ENCODE measurements at places on chromosomes 12 and 14.
A peak's percentile ranks its signal among the peaks of the same experiment; 100 is the strongest.

DNA sequence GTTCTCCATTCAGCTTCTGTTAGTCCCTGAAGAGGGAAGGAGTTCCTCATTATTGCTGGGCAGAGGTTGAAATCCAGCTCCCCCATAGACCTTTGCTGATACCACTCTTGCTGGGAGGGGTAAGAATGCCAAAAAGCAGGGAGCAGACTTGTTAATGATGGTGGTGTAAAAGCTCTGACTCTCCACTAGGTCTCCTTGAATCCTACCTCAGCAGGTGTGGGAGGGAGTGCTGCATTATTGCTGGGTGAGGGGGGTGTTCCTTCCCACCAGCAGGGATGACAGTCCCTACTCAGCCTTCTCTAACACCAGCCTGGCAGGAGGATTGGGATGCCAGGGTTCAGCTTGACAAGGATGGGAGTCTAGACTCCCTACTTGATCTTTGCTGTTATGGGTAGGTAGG lies 185.8 kb upstream of the NOS1 start:
- DNase-seq = no peak

GRCh38 chr14:38405851-38406635 lies 150.2 kb upstream of the CLEC14A start:
- DNase-seq = no peak

- DNase-seq = no peak
Observed at GRCh38 chr12:2410496-2410895, 357.7 kb downstream of the CACNA1C start.

DNA sequence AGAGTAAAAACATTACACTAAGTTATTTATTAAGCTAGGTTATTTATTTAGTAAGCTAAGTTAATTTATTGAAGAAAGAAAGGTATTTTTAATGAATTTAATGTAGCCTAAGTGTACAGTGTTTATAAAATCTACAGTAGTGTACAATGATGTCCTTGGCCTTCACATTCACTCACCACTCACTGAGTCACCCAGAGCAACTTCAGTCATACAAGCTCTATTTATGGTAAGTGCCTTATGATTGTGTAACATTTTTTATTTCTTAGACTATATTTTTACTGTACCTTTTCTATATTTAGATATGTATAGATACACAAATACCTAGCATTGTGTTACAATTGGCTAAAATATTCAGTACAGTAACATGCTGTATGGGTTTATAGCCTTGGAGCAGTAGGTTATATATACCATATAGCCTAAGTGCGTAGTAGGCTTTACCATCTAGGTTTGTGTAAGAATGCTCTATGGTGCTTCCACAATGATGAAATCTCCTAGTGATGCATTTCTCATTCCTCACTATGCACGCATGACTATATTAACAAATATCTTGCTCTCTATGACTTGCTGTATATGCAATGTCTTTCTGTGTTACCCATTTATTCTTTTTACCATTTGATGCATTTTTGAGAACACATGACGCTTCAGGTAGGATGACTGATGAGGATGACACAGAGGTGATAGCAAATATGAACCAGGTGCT lies 309.6 kb upstream of the ATXN7L3B start:
- DNase-seq = no peak

GRCh38 chr12:107631715-107632114 lies 53.9 kb upstream of the PWP1 start:
- DNase-seq = no peak

- DNase-seq = no peak
Observed at GRCh38 chr12:1102791-1103450, 111.9 kb downstream of the ERC1 start.

DNA sequence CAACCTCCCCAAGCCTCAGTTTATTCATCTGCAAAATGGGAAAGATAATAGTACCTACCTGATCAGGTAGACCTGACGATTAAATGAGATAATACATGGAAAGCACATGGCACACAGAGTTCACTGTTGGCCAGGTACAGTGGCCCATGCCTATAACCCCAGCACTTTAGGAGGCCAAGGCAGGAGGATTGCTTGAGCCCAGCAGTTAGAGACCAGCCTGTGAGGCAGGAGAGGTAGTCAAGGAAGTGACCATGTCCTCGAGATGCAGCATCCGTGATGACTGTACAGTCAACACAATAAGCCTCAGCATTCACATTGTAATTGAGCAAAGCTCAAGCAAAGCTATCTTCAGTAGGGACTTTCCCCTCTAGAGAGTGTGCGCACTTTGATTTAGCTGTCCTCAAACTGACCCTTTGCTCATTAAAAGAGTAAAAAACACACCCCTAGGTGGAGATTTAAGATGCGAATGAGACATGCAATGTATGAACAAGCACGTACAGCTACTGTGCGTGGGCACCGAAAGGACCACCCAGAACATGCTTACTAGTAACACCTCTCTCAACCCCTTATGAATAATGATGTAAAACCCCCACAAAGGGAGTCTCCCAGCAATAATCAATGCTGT lies 9.9 kb downstream of the ISCU start:
- DNase-seq = no peak

DNA sequence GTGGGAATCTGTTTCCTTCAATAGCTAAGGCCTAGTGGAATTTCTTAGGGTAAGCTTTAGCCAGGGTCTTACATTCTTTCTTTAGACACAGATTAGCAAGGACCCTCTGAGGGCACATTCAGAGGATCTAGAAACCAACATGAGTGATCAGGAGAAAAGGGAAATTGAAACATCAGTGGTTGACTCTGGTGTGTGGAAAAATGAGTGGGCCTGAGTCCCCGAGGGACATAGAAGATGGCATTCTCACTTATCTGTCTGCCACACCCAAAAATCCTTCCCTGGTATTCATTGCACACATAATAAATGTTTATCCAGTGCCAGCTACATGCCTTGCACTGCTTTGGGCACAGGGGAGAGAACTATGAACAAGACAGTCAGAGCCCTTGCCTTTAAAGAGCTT lies 82.9 kb downstream of the SSPN start:
- no peak for DNase-seq

- DNase-seq = peak; percentile 67
Observed at GRCh38 chr12:120687578-120688289, 785 bp downstream of the MLEC start.

GRCh38 chr12:4030929-4031702 lies 157.9 kb upstream of the PARP11 start:
- DNase-seq = peak; percentile 62

DNA sequence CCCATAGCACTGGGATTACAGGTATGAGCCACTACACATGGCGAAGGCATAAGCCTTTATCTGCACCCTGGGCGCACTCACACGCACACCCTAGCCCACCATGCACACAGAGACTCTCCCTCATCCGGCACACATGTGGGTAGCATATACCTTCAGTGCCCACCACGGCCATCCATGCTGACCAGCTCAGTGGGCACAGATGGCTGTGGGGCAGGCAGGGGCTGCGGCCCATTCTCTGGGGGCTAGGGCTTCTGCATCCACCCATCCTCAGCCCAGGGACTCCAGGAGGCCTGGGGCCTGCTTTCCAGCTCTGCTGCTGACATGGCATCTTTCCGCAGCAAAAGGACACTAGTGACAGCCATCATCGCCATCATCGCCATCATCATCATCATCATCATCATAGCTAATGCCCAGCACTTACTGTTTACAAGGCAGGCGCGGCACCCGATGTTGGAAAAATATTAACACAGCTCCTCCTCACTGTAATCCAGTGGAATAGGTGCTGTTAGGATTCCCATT lies 111.2 kb downstream of the NCOR2 start:
- DNase-seq = no peak

DNA sequence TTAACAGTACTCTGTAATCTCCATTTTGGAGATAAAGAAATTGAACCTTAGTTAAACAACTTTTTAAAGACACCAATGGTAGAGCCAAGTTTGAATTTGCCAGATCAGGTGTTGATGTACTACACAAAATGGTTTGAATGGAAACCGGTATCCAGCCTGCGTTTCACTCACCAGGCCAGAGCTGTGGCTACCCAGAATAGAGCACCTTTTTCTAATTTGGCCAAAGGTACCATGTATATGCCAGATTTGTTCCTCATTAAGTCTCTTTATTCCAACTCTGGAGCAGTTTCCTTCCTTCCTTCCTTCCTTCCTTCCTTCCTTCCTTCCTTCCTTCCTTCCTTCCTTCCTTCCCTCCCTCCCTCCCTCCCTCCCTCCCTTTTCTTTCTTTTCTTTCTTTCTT lies 39.3 kb downstream of the PALS1 start:
- no peak for DNase-seq

GRCh38 chr14:52013984-52014600 lies 24.7 kb downstream of the RTRAF start:
- DNase-seq = no peak

- DNase-seq = no peak
Observed at GRCh38 chr14:55243386-55243785, 27.8 kb upstream of the FBXO34 start.

DNA sequence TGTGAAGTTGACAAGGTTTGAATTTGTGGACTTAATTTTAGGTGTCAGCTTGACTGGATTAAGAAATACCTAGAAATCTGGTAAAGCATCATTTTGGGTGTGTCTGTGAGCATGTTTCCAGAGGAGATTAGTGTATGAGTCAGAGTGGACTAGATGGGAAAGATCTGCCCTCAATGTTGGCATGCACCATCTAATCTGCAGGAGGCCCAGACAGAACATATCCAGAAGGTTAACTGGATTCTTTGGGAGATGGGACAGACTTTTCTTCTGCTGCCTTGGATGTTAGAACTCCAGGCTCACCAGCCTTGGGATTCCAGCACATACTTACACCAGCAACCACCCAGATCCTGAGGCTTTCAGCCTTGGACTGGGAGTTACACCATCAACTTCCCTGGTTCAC lies 14.1 kb downstream of the SGPP1 start:
- no peak for DNase-seq

DNA sequence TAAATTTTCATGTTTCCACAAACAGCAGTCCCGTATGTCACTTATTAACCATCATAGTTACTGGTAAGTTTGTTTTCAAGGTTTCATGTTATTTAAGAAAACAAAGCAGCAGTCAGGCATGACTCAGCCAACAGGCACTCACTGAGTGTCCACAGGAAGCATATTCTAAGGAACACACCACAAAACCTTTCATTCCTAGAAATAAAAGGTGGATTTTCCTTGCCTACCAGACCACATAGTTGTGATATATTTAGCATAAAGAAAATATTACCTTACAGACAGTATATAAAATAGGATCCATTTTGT lies 143.3 kb upstream of the AVPR1A start:
- DNase-seq = no peak

GRCh38 chr12:95413576-95413975 lies 60.4 kb upstream of the METAP2 start:
- DNase-seq = no peak

- DNase-seq = no peak
Observed at GRCh38 chr14:70995671-70996070, 88.4 kb downstream of the PCNX1 start.

- DNase-seq = no peak
Observed at GRCh38 chr12:77821699-77822203, 8.9 kb upstream of the NAV3 start.

DNA sequence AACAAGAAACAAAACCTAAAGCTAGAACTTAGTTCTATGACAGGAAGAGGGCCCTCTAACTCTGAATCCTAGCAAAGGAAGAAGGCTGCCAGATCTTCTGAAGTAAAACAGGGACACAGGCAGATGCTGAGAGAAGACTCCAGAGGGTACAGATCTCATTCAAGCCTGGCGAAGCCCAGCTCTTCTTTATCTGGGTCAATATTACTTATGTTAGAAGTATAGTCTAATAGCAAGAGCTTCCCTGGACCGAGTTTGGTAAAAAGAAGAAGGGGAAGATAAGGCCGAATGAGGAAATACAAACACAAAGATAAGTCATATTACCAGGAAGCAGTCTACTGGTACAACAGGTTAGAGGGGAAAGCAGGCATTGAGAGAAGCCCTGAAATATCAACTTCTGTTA lies 79.9 kb upstream of the CCDC91 start:
- no peak for DNase-seq

GRCh38 chr12:2930865-2931264 lies 28.3 kb upstream of the TEAD4 start:
- no peak for DNase-seq

GRCh38 chr12:45184147-45184963 lies 31.5 kb upstream of the ANO6 start:
- no peak for DNase-seq

DNA sequence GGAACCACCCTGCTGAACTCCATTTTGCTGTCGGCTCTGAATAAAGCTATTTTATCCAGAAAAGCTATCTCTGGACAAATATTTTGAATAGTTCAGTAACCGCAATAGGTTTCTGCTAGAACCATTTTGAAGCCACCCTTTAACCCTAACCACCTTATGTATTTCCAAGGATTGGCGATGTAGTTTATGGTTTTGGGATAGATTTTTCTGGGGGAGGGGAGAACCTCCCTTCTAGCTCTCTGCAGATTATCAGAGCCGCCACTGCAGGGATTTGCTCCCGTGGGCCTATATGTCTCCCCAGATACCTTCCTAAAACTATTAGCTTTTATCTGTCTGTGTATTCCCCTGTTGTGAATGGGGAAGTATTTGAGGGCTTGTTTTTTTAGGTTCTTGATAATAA lies 1.8 kb upstream of the TUBA1B start:
- DNase-seq = no peak

- DNase-seq = no peak
Observed at GRCh38 chr14:23143911-23144310, 24.9 kb upstream of the CEBPE start.

- DNase-seq = no peak
Observed at GRCh38 chr12:113246478-113247122, 25.3 kb downstream of the TPCN1 start.

- DNase-seq = no peak
Observed at GRCh38 chr14:32354716-32355115, 25.6 kb downstream of the AKAP6 start.

- peak; percentile 85 for DNase-seq
Observed at GRCh38 chr14:24310646-24311604, at the start of gene LTB4R. TSS of gene LTB4R (plus strand) at chr14:24311502. CDS start at chr14:24315652, 4,150 bp downstream.

DNA sequence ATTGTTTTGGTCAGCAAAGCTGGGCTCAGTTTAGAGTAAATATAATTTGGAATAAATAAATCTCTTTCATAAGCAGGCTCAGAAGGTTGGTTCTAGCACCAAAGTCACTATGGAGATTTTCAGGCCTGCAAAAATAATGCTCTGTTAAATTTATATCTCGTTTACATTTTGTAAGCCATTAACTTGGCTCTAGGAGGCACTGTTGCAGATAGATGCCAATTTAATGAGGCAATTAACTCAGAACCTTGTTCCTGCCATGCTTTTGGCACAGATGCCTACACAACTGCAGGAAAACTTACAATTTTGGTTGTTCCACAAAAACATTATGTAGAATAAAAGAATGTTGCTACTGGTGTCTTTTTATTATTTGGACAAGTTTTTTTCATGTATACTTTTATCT lies 428.1 kb downstream of the FLRT2 start:
- no peak for DNase-seq

GRCh38 chr14:32985866-32986265 lies 47.2 kb downstream of the NPAS3 start:
- DNase-seq = no peak

DNA sequence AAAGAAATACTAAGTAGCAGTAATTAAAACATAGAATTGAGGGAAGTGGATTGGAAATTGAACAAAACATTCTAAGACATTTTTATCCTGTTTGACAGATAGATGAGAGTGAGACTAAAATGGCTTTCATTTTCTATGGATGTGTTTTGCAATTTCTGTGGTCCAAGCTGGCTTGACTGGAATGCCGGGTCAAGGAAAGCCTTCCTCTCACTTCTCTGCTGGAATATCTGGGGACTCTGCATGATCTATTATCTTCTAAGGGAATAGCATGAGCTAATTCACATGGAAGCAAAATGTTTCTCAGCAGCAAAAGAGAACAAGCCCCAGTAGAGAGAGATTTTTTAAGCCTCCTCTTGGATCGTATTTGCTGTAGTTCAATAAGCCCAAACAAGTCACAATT lies 407.9 kb upstream of the ATXN7L3B start:
- no peak for DNase-seq

GRCh38 chr14:36477266-36477665 lies 42.8 kb downstream of the NKX2-1 start:
- DNase-seq = no peak

Measured in stimulated activated effector memory CD8-positive, alpha-beta T cell treated with anti-CD3 and anti-CD28 coated beads, Interleukin-12 subunit alpha, Interleukin-12 subunit beta, amount 100 ng/mL, for 72 hours (primary cell).